ENCODE measurements at places on chromosomes 11 and 22.

DNA sequence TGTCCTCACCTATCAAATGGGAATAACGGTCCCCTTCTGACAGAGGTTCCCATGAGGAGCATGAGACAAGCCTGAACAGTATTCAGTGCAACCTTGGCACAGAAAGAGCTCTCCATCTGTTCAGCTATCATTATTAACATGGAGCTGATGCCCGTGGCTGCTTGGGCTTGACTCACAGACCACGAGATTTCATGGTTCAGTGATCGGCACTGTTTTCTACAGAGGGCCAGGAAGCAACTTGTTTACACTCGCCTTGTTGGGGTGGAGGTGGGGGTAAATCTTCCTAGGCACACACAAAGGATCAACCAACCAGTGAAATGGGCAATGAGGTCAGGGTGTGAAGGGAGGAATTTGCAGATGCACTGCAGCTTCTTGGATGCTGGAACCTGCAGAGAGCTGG lies 88.2 kb downstream of the CWC15 start:
- no peak for ATAC-seq

- ATAC-seq = peak; percentile 87
Measured at GRCh38 chr11:120929664-120930154, 94.2 kb upstream of the TBCEL start.

DNA sequence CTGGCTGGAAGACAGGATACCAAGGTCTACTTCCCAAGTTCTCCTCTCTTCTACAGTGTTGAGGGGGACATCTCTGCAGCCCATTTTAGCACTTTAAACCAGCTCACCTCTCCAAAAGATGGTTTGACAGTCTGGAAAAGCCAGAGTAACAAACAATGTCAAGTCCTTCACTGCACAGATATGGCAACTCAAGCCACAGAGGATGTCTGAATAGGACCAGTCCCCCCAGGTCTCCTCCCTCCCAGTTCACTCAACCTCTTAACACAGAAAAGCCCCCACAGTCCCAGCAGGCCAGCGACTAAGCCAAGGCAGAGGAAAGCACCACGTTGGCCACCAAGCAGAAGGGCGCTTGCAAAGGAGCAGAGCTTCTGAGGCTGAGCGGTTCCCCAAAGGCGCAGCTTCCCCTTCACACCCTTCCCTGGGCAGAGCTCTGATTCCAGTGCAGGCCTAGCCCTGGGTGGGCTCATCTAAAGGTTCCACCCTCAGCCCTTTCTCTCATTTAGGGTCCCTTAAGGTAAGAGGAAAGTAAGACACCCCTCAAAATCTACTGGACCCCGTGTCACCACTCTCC lies 62.7 kb downstream of the PAK1 start:
- peak; percentile 50 for ATAC-seq

- peak; percentile 2 for ATAC-seq
Measured at GRCh38 chr11:17076517-17077239, 789 bp downstream of the RPS13 start.

DNA sequence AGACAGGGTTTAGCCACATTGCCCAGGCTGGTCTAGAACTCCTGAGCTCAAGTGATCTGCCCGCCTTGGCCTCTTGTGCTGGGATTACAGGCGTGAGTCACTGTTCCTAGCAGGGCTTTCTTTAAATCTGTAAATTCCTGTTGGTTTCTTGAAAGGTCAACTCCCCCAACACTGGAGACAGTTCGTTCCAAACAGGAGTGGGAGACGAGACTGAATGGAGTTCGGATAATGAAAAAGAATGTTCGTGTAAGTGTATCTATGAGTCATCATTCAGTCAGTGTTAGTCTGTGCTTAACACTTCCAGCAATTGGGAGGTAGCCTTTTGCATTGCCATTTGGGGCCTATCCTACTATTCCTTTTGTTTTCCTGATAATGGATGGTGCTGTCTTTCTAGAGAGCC lies 10.0 kb upstream of the BACE1-AS start:
- peak; percentile 94 for ATAC-seq

DNA sequence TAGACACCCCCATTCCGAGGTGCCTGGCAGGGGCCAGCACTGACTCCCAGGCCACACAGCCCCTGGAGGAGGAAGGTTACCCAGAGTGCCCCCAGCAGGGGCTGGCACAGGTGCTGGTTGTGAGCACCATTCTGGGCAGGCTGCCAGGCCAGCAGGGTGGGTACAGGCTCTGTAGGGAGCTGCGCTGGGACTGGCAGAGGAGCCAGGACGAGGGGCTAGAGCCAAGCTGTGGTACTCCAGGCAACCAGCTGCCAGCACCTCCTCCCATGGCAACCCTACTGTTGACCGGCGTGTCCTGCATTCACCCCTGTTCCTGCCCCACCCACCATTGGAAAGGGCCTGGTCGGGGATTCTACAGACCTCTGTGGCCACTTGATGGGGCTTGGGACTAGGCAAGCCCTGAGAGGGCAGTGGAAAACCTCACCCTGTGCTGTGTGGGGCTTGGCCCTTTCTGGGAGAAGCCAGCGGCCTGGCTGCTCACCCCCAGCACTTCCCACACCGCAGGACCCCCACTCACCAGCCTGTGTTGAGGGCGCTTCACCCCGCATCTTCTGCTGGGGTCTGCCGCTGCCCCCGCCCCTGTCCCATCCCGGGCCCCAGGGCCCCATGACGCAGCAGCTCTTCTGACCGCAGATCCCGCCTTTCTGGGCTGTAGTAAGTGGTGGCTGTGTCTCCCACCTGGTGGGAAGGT lies 1.9 kb downstream of the CLDN5 start:
- no peak for ATAC-seq

- ATAC-seq = peak; percentile 61
Measured at GRCh38 chr11:2189938-2190656, 18.5 kb upstream of the TH start.

GRCh38 chr11:82775736-82776346 lies 42.2 kb upstream of the FAM181B start:
- no peak for ATAC-seq

- no peak for ATAC-seq
Measured at GRCh38 chr22:21632237-21632895, at the start of gene CCDC116. Gene CCDC116, plus strand, starts transcription at chr22:21632760. Its CDS starts 422 bp downstream, at chr22:21633182.

DNA sequence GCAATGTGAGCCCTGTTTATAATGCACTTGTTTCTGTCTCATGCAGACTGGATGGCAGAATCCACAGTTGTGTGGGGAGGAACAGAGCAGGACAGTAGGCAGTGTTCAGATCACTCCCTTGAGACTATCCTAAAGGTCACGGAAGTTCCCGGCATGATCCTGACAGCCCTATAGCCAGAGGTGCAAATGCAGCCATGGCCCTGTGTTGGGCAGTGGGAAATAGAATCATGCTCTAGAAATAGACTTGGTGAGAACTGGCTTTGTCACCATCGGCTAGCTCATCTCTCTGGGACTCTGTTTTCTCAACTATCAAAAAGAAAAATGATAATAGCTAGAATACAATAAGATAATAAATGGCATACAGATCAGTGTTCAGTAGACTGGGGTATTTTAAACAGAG lies 123.2 kb downstream of the FEZ1 start:
- ATAC-seq = no peak

- peak; percentile 67 for ATAC-seq
Measured at GRCh38 chr11:119447664-119448242, 24.8 kb upstream of the THY1 start.

DNA sequence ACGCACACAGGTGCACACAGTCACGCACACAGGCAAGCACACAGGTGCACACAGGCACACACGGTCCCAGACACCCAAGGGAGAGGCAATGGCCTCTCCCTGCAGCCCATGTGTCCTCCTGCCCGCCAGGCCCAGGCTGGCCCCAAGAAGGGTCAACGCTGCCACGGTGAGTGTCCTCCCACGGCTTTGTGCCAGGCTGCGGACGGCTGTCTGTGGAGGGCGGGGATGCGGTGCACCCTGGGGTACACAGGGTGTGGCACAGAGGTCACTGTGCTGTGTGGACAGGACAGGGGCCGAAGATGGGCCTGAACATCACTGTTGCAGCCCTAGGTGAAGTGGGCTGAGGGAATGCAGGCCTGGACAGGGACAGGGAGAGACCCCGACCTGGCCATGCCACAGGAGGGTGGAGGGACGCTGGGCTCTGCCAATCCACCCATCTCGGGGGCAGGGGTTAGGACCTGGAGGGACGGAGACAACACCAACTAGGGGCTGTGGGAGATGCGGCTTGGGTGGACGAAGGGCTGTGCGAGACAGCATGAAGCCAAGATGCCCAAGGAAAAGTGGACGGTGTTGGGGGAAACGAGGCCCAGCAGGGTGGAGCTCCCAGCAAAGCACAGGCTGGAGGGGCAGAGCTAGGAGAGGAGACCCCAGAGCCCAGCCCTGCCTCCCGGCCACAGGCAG lies 523.8 kb downstream of the BRD1 start:
- ATAC-seq = no peak

- ATAC-seq = no peak
Measured at GRCh38 chr11:16795146-16795545, 56.7 kb downstream of the C11orf58 start.

- no peak for ATAC-seq
Measured at GRCh38 chr11:57353446-57353845, 15.3 kb downstream of the P2RX3 start.

DNA sequence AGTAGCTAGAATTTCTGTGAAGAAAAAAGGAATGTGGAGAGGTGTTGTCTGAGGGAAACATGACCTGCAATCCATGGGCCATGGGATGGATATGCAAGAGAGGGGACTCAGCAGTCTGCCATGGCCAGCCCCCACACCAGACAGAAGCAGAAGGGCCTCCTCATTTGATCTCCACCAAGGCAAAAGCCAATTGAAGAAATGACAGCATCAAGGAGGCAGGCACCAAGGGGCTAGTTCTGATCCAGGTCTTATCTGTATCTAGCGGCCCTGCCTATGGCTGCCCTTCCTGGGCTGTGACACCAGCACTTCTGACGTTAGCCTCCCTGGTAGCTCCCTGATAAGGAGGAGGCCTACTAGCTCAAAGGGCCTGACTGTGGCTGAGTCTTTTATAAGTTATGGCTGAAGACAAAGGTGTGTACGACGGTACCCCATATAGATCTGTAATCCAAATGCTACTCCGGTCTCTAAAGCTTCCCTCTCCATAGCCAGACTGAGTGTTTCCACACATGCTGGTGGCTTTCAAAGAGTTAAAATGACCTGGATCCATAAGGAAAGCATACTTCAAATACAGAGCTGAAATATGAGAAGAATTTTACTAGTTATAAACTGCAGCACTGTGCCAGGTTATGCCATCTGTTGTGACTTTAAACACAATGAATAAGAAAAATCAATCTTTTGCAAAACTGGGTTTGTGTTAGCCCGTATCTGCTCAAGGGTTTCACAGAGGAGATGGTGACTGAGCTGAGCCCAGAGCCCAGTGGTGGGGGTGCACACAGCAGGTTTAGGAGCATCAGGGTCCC lies 34.4 kb downstream of the HIRA start:
- no peak for ATAC-seq

DNA sequence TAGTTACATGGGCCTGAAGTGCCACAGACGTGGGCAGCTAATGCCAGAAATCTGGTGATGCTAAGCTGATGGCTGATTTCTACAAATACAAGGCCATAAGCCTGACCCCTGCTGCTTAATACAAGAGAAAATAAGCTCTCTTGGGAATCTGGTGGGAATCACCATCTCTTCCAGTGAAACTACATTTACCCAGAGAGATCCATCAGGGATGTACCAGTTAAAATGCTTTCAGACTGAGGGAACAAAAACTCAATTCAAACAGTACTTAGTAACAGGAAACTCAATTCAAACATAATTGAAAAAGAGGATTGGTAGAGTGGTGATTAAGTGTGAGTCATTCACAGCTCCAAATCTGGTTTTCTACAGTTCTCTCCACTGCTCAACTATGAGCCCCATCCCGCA lies 1.7 kb upstream of the CAVIN3 start:
- peak; percentile 25 for ATAC-seq

All from motor neuron (in vitro differentiated cells).